Activated naive CD4-positive, alpha-beta T cell (primary cell): ENCODE measurements at places on chromosomes 16 and 17.

DNA sequence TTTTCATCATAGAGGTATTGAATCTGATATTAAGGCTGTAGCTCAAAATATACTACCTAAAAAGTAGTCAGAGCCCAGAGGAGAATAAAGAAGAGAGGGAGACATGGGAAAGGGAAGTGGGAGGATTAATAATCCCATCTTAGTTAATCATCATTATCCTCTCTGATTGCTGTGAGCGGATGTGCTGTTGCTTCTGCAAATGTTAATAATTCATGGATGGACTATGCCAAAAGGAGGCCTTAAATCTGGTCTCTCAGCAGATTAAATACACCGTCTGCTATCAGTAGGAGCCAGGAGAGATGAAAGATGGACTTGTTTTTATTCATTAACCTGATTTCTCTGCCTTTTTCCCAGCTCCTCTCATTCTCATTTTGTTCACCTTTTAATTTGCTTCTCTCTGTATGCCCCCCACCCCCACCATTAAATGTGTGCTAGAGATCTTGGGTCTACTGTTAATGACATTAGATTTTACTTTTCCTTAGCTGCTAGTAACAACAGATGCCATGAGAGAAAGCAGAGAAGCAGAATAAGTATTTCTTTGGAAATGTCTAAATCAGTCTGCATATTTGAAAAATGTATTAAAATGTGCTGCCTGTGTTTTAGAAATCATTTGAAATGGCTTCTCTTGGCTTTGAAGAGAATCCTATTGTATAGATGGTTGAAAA is 44.2 kb downstream of the NUP93 start:
- no peak for DNase-seq

DNA sequence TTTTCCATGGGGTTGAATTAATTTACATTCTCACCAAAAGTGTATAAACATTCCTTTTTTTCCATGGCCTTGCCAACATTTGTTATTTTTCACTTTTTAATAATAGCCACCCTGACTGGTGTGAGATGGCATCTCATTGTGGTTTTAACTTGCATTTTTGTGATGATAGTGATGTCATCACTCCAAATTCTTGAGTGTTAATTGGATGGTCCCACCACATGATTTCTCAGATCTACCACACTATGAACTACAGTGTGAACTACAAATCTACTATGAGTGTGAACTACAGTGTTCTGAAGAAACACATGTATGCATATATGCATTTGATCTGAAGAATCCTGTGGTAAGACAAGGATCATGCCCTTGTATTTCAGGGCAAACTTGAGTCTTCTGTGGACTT is 340.1 kb downstream of the ABCC12 start:
- DNase-seq = no peak

GRCh38 chr17:7021993-7022778 is 664 bp upstream of the BCL6B start:
- DNase-seq = peak; percentile 55

DNA sequence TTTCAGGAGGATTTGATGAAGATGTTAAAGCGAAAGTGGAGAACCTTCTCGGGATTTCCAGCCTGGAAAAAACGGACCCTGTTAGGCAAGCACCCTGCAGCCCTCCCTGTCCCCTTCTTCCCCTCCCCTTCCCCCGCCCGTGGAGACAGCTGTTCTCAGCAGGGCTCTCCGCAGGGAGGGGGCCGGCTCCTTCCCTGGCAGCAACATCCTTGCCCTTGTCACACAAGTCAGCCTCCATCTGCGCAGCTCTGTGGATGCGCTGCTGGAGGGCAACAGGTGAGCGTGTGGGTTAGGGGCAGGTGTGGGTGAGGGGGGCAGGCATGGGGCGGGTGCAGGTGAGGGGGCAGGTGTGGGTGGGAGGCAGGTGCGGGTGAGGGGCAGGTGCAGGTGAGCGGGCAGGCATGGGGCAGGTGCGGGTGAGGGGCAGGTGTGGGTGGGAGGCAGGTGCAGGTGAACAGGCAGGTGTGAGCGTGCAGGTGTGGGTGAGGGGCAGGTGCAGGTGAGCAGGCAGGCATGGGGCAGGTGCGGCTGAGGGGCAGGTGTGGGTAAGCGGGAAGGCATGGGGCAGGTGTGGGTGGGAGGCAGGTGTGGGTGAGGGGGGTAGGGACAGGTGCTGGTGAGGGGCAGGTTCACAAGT is 9.4 kb downstream of the CYBC1 start:
- no peak for DNase-seq

GRCh38 chr17:7313088-7313889 is 1.9 kb downstream of the GPS2 start:
- DNase-seq = no peak

DNA sequence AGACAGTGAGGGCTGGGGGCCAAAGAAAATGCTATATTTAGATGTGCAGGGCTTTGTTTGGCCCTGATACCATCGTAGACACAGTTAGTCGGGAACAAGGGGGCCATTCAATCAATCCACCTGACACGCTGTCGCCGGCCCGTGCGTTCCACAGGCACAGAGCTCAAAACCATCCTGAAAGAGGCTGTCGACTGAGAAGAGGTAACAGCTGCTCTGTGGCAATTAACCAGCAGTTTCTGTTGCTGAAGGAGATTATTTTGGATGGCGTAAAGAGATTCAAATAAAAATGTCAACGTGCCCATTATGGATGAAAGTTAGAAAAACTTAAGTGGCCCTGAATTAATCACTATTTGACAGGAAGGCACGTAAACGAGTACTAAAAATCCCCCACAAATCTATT is 276.2 kb upstream of the IRX5 start:
- DNase-seq = no peak

GRCh38 chr16:78619811-78620210 is 520.4 kb downstream of the WWOX start:
- DNase-seq = no peak

- no peak for DNase-seq
These were observed 98.7 kb upstream of the NACA2 start for GRCh38 chr17:61689610-61690180.

DNA sequence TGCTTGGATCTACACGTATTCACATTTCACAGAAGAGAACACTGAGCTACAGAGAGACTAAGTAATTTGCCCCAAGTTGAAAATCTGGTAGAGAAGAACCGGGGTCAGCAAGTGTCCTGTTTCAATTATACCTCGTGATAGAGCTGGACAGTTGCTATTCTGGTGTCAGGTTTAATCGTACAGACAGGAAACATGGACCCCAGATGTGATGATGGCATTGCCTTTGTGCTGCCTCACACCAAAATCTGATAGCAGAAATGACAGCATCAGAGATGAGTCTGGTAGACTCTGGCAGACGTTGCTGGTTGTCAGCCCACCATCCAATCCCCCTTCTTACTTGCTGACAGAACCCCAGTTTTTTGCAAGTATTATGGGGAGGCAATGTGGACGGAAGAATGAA is 112.1 kb upstream of the FOXF1 start:
- DNase-seq = no peak

DNA sequence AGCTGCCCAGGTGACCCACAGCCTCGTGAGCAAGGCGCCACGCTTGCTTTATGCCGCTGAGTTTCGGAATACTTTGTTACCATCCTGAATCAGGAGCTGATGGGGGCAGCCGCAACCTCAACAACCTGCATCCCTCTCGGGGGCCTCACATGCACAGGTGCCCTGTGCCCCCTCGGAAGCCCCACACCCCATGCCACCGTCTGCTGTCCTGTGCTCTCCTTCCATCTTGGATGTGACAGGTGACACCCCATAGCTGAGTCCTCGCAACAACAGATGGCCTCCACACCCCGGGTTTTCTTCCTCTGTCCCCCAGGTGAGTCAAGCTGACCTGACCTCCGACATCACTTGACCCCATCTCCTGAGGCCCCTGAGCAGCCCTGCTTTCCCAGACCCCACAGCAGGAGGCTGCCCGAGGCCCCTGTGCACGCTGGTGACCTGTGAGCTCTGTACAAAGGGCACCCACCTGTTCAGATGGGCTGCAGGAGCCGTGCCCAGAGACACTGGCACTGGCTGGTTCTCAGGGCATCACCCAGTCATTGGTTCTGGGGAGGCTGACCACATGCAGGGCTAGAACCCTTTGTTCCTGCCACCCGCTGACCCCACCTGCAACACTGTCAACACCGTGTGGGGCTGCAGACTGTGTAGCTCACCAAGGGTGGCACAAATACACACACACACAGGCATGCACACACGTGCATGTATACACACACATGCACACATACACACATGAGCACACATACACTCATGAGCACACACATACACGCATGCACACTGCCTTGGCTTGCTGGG is 57.7 kb downstream of the RMI2 start:
- no peak for DNase-seq

DNA sequence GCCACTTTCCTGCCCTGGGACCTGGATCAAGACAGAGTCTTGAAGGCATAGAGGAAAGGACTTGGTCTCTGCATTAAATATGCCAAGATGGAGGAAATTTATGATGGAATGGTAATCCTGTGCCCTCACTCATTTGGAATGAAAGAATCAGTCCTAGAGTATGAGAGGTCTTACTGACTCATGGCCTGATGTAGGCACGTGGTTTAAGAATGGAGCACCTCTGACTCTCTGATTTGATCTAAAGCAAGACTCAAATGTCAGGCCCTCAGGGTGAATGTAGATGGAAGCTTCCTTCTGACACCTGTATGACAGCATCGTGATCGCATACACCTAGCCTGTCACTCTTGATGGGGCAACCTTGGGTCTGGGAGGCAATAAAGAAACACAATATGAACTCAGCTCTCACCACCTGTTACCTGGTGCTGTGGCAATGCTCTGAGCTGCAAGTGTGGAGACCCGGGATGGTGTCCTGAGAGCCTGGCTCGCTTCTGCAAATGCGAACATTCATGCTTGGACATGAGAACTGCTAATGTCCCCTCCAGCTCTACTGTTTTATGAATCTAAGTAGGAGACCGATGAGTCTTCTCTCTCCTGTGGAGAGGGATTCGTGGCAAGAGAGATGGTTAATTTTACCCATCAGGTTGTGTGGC is 229.9 kb downstream of the ABCC12 start:
- no peak for DNase-seq

DNA sequence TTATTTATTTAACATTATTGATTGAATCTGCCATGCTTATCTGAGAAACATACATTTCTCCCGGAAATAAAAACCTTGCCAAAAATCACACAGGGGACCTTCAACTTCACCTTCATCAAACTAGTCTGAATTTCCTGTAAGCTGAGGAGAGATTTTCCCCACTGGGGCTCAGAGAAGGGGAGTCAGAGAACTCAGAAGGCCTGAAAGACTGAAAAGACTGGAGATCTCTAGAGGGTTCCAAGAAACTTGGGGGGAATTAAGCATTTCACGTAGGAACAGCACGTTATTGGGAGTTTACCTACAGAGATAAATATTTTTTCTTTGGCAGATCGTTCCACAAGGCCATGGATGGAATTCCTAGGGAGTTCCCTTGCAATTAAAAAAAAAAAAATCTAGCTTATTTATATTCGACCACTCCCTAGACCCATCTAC is 528 bp upstream of the NOL11 start:
- no peak for DNase-seq

DNA sequence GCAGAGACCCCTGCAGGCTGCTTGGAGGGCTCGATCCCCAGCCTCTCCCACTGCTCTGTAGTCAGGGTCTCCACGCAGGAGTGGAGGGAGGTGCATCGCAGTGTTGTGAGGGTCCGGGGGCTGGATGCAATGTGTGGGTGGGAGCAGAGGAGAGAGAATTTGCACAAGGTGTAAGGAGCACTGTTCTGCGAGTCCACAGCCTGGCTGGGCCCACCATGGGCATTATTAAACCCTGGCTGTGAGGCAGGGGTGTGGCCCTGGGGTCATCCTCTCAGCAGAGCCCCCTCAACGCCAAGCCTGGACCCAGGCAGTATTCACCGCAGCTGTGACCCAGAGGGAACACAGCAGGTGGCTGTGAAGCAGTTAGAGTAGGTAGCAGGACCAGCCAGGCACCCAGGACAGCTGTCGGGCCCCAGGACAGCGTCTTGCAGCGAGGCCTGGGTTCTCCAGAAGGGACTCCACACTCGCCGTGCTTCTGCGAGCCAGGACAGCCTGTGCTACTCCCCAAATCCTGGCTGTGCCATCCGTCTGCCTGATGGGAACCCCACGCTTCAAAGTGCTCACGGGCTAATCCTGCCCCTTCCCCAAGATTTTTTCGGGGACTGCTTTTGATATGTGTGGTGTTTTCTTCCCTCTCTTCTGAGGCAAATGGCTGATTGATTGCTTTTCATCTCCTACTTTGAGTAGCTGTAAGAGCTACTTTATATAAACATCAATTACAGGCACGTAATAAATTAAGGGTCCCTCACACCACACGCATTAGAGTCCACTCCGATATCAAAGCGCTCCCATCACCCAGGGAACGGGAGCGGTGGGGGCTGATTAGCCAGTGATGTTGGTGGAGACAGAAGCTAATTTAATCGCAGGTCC is 100.9 kb upstream of the GSE1 start:
- DNase-seq = no peak

- no peak for DNase-seq
These were observed 68.8 kb downstream of the ITFG1 start for GRCh38 chr16:47392081-47392480.

- no peak for DNase-seq
These were observed 117.6 kb downstream of the VPS53 start for GRCh38 chr17:596763-597644.

DNA sequence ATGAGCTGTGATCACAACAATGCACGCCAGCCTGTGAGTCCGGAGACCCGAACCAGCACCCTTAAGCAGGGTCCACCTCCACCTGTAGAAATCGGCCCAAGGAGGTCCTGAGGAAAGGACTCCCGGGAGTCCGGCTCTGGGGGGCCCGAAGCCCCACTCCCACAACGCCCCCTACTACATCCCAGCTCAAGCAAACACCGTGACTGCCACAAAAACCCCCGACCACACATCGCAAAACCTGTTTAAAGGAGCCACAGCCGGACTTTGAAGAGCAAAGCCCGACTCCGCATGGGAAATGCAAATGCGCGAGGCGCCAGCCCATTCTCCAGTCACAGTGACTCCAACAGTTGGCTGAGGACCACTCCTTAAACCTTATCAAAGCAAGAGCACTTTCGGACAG is 682.4 kb downstream of the KCNJ18 start:
- no peak for DNase-seq

GRCh38 chr17:3963237-3964201 is 718 bp downstream of the ATP2A3 start:
- DNase-seq = no peak

DNA sequence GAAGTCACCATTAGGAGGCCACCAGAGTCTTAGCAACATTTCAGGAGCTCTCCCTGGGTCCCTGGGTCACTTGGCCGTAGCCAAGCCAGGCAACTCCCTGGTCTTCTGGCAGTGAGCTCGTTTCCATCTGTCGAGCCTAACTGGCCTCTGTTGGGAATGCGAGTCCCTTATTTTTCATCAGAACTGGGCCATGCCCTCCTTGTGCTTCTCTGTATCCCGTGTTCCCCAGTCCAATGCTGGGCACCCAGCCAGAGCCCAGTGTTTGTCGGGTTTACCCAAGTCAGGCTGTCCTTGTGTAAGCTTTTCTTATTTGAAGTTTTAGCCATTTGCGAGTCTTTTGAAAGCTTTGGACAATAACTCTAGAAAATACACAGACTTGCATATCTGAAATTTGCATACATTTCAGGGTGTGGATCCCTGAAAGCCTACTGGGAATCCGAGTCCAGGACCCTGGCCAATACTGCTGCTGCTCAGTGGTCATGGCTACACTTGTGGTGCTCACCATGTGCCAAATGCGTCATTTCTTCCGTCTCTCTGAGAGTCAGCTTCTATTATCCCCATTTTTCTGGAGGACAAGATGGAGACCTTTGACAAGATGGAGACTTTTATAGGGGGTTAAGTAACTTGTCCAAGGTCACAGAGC is 81.6 kb upstream of the LGALS9 start:
- no peak for DNase-seq
